Endothelial cell of umbilical vein (primary cell): ENCODE measurements at places on chromosomes 2 and 18. TPM values are rescaled to one million over a fixed set of nuclear protein-coding genes. Genes with fewer than 3 reads are reported as not detected.

Gene LMAN1
- 92.5 and 98.3 TPM in 2 replicates for total RNA-seq

Gene EML6
- total RNA-seq: 1.3 and 2.1 TPM in 2 replicates

Gene ST6GAL2
- not detected in 2 replicates for total RNA-seq

Gene FRZB
- total RNA-seq: 0.09 TPM in 1 of 2 replicates, not detected in the other

Gene PTH2R
- total RNA-seq: not detected in 2 replicates

Gene CTLA4
- total RNA-seq: not detected in 2 replicates

Gene BOLL
- not detected in 2 replicates for total RNA-seq

Gene RBKS
- 0.64 and 0.74 TPM in 2 replicates for total RNA-seq

Gene FSHR
- total RNA-seq: not detected in 2 replicates

Gene CFAP65
- not detected in 2 replicates for total RNA-seq

Gene ANKRD30B
- total RNA-seq: not detected in 2 replicates

Gene ADAM23
- 20.6 and 38.5 TPM in 2 replicates for total RNA-seq

Gene CDCA7
- 27.7 and 29.7 TPM in 2 replicates for total RNA-seq

Gene SIX3
- total RNA-seq: not detected in 2 replicates

Gene HADHB
- total RNA-seq: 85.6 and 100 TPM in 2 replicates

Gene LRRC30
- total RNA-seq: not detected in 2 replicates

Gene REG3G
- not detected in 2 replicates for total RNA-seq

Gene DCDC2C
- not detected in 2 replicates for total RNA-seq

Gene CASP10
- total RNA-seq: 31.1 and 37.6 TPM in 2 replicates

Gene GPR55
- total RNA-seq: not detected in 2 replicates
